ENCODE measurements at places on chromosomes 12 and 14.

DNA sequence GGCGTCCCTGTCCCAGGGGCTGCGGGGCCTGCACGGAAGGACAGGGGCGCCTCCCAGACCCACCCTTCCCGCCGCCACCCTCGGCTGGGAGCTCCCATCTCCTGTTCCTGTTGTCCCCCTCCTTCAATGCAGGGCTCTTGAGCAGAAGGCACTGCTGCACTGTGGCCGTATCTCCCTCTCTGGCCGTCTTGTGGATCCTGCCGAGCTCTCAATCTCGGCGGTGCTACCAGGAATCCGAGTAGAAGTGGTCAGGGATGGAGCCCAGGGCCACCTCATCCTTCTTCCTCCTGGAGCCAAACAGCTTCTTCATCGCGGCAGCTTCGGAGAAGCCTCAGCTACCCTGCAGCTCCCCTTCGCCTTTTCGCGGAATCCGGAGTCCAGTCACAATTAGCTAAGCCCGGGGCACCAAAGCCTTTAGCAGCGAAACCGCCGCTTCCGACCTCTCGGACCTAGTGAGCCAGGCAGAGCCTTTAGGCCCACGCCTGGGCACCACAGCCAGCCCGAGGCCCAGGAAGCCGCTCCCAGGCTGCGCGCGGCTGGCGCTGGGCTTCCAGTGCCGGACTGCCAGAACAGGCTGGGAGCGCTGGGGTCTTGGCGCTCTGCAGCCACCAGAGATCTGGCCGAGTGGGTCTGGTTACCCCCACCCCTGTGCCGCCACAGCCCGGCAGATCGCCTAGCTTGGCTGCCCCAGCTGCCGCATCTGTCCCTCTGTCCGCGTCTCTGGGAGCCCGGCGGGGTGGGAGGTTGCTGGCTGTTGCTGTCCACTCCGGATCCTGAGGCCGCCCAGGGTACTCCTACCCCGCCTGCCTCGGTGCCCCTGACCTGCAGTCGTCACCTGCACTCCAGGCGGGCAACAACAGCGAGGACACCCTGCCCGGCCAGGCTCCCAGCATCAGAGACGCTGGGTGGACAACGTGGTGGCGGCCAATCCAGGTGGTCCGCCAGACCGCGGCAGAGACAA lies 69.1 kb downstream of the ASCL4 start:
- no peak for DNase-seq

GRCh38 chr12:82461393-82461792 lies 103.1 kb downstream of the METTL25 start:
- DNase-seq: no peak

DNA sequence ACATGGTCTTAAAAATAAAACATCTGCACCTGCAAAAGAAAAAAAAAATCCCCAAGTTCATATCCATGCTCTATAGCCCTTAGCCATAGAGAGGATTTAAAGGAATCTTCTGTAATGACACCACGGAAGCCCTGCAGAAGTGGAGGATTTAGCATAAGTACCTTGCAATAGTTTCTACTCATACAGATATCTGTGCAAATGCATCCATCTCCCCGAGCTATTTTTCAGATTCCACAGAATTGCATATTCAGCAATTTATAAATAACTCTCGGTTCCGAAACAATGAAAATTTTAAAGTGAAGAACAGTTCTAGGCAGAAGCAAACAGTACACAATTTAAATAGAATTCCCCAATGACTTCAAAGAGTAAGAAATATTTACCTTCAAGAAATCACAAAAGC lies 424 bp downstream of the IGF1 start:
- no peak for DNase-seq

GRCh38 chr14:56378046-56378445 lies 201.6 kb upstream of the TMEM260 start:
- no peak for DNase-seq

DNA sequence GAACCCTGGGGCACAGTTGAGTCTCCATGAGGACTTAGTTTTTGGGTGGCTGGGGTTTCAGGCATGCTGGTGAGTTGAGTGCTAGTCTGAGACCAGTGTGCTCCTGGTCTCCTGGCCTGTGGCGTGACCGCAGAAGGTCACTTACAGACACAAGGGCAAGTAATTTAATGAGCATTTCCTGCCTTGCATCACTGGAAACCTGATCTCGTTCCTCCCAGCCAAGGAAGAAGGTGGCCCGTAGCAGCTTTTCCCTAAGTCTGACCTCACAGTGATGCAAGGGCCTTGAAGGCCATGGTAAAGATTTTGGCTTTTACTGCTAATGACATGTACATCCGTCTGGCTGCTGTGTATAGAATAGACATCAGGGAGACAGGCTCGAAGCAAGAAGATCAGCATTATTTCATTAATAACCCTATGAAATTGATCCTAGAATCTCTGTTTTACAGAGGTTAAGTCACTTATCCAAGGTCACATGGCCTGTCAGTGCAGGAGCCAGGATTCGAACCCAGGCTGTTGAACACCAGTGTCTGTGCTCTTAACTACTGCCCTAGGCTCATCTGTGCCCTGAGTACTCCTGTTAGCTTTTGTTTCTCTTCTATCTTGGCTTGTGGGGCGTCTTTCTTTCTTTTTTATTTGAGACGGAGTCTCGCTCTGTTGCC lies 4.6 kb downstream of the TMEM120B start:
- no peak for DNase-seq

- DNase-seq: no peak
Observed at GRCh38 chr14:78737116-78737515, 566.9 kb downstream of the NRXN3 start.

DNA sequence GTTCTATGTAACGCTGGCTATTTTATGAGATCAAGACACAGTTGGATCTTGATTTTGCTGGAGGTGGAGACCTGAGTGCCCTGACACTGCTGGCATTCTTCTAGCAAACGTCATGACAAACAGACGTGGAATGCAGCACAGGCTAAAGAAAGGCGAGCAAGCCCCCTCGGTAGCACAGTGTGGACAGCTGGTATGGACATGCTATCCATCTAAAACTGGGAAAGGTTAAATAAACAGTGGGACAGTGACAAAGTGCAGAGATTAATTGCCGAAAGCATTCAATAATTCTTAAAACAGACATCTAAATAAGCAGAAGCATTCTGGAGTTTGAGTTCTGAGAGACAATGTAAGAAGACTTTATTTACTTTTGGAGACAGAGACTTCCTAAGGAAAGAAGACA lies 237.2 kb downstream of the FBXL14 start:
- no peak for DNase-seq

DNA sequence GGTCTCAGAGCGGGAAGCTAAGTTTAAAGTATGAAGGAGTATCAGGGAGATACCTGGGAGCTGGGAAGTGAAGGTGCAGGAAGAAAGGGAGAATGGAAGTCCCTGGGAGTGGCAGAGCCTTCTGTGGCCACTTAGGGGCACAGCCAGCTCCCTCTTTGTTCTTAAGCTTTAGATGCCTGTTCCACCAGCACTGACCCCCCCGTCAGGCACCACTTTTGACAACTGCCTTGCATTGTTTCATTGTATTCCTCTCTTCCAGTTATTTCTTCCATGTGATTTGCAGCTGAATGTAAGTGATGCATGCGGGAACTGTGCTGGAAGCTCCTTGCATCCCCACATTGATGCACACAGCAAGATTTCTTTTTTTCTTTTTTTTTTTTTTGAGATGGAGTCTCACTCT lies 2.6 kb downstream of the GALNT16 start:
- no peak for DNase-seq
